ENCODE measurements at places on chromosomes 2 and 18.

DNA sequence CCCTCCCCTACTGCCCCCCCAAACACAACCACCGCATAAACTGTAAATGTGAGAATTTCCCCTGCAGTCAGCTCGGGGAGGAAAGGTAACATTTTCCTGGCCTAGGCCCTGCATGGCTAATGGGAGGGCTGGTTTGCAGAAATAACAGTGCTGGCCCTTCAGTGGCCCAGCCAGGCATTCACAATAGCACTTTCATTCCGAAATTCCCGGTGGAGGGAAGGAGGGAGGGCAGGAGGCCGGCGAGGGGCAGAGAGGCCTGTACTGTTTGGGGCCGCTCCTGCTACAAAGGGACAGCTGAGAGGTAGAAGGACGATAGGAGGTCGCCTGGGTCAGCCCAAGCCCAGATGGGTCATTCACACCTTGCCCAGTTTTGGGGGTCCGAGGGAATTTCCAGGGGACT, 11.3 kb downstream of the CYP26B1 start:
- DNase-seq: no peak

GRCh38 chr2:183166210-183166609, 42.0 kb downstream of the NUP35 start:
- DNase-seq: no peak

DNA sequence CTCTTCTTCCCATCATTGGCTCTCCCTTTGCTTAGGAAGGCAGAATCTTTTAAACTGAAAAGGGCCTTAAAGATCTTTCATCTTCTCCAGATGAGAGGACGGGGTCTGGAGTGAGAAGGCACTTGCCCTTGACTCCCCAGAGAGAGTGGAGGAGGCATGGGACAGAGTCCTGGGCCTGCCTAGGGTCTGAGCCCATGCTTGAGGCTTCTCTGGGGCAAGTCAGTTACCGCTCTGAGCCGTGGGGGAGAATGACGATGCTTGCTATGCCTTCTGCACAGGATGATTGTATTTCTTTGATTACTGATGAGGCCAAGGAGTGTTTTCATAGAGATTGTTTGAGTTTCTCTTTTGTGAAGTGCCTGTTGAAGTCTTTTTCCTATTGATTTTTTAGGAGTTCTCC, 921 bp downstream of the PLB1 start:
- no peak for DNase-seq

DNA sequence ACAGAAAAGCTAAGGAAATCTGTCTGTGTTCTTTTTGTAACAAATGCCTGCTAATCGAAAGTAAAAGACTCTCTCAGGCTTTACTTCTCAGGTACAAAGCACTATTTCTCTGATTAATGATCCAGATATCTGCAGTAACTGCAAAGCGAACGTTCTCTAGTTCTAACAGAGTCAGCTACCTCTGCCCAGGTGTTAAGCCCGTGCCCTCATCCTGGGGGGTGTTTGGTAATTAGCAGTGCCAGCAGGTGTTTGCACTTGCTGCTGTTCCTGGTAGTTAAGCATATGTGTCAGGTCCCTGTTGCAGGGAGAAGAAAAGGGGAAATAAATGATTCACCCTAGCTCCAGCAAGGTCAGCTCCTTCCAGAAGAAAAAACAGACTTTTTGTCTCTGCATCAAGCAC, 58.8 kb upstream of the CRIM1 start:
- no peak for DNase-seq

DNA sequence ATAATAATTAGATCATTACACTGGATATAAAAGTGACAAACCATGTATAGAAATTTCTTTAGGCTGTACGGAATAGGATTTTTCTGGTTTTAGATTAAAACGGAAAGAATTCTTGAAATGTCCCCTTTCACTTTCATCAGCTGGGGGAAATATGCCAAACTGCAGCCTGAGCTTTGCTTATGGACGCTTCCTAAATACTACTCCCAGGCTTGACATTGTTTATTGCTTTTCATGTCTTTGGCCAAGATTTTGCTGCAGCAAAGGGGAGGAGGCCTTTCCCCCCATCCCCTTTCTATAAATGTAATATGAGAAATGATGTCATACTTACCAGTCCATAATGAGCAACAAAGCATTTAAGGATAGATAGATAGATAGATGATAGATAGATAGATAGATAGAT, 158.4 kb downstream of the MAP2 start:
- no peak for DNase-seq

DNA sequence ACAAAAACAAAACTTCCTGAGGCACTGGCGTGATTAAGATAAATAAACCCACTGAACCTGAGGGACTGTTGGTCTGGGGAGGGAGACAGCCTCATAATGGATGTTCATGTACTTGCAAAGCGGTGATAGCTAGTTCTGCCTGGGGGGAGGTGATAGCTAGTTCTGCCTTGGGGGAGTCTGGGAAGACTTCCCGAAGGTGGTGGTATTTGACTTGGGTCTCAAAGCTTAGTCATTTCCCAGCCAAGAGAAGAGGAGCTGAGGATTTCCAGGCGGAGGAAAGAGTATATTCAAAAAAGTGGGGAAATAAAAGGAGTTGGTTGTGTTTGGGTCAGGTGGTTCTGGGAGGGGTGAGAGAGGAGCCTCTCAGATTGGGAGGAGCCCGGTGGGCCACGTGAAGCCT, 24.7 kb downstream of the DGKD start:
- no peak for DNase-seq

DNA sequence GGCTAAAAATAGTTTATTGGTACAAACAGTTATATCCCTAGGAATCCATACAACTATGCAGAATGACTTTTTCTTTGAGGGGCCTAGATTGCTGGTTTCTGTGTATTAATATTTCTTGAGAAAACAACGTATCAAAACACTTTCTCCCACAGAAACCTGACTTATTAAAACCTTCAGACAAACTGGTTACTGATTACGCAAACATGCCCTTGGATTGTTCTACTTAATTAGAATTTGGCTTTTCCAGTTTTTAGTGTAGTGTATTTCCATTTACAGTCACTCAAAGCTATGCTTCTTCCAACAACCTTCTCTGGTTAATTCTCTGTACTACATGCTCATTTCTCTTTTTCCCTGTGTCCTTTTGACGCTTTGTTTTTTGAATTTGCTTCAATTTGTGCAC, 20.0 kb downstream of the VAPA start:
- no peak for DNase-seq

- no peak for DNase-seq
Measured at GRCh38 chr2:196798980-196799379, 503 bp downstream of the GTF3C3 start.

- no peak for DNase-seq
Measured at GRCh38 chr2:15665067-15665942, 73.6 kb downstream of the DDX1 start.

- DNase-seq: no peak
Measured at GRCh38 chr2:25309402-25309801, 32.3 kb downstream of the DNMT3A start.
